ENCODE measurements at places on chromosomes 12 and 14.
A peak's percentile ranks its signal among the peaks of the same experiment; 100 is the strongest.

- H3K27ac ChIP-seq: no peak overlapping the region
- DNase-seq: peak; percentile 9
- H3K27me3 ChIP-seq: peaks cover 15% of the 10 kb centered on the region
- no peaks in the 10 kb centered on the region for H3K36me3 ChIP-seq
Observed at GRCh38 chr12:131860472-131861260, 32.5 kb downstream of the MMP17 start.

- H3K27ac ChIP-seq: no peak overlapping the region
- no peaks in the 10 kb centered on the region for H3K27me3 ChIP-seq
- DNase-seq: no peak
- no peaks in the 10 kb centered on the region for H3K4me1 ChIP-seq
- H3K36me3 ChIP-seq: no peaks in the 10 kb centered on the region
- H3K4me3 ChIP-seq: no peak overlapping the region
Observed at GRCh38 chr14:58060077-58060476, 91.9 kb downstream of the ARMH4 start.

GRCh38 chr14:87351007-87351406 is 642.0 kb downstream of the GALC start:
- no peaks in the 10 kb centered on the region for H3K27me3 ChIP-seq
- no peaks in the 10 kb centered on the region for H3K36me3 ChIP-seq
- DNase-seq: no peak
- no peak overlapping the region for H3K27ac ChIP-seq
- no peak overlapping the region for H3K4me3 ChIP-seq

DNA sequence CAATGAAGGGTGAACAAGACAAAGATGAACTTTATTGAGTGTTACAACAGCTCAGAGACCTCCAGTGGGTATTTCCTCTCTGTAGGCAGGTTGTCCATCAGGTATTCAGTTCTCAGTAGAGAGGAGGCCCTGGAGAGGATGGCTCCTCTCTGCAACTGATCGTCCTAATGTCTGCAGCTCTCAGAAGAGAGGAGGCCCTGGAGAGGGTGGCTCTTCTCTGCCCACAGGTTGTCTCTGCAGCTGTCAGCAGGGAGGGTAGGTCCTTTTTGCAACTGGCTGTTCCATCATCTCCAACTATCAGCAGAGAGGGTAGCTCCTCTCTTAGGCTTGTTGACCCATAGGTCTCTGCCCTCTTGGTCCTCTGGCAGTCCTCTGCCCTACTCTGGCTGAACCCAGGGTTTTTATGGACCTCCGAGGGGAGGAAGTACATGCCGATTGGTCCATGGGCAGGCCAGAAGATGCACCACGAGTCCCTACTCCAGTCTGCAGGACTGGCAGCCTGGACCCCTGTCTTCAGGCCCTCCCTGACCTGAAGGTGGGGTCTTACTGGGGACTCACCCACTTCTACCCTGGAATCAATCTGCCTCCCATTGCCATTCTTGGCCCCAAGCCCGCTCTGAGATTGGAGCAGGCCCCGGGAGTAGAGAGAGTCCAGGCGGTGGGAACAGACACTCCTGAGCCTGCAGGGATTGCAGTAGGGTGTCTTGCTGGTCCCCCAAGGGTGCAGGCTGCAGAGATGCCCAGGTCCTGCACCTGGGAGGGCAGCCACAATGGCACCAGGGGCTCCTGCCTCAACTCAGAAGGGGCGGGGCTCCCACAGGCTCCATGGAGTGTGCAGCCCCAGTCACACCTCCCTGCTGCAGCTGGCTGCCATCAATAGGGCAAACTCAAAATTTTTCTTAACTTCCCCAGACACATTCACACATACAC is 2.3 kb downstream of the TMEM116 start:
- peaks cover 10% of the 10 kb centered on the region for H3K36me3 ChIP-seq
- H3K4me3 ChIP-seq: no peak overlapping the region
- peaks cover 18% of the 10 kb centered on the region for H3K4me1 ChIP-seq
- DNase-seq: no peak
- no peak overlapping the region for H3K27ac ChIP-seq
- no peaks in the 10 kb centered on the region for H3K27me3 ChIP-seq

- H3K27ac ChIP-seq: no peak overlapping the region
- no peaks in the 10 kb centered on the region for H3K36me3 ChIP-seq
- H3K27me3 ChIP-seq: peaks cover 11% of the 10 kb centered on the region
- H3K4me1 ChIP-seq: peaks cover 11% of the 10 kb centered on the region
Observed at GRCh38 chr14:104820669-104821228, 19.8 kb downstream of the ZBTB42 start.

- H3K36me3 ChIP-seq: no peaks in the 10 kb centered on the region
- no peaks in the 10 kb centered on the region for H3K4me1 ChIP-seq
- H3K4me3 ChIP-seq: no peak overlapping the region
- no peak for DNase-seq
- no peak overlapping the region for H3K27ac ChIP-seq
Observed at GRCh38 chr12:115932066-115932465, 345.4 kb downstream of the MED13L start.

- no peak overlapping the region for H3K4me3 ChIP-seq
- H3K36me3 ChIP-seq: no peaks in the 10 kb centered on the region
- no peak overlapping the region for H3K27ac ChIP-seq
- H3K27me3 ChIP-seq: no peaks in the 10 kb centered on the region
Observed at GRCh38 chr12:56785141-56785865, 22.2 kb downstream of the HSD17B6 start.

DNA sequence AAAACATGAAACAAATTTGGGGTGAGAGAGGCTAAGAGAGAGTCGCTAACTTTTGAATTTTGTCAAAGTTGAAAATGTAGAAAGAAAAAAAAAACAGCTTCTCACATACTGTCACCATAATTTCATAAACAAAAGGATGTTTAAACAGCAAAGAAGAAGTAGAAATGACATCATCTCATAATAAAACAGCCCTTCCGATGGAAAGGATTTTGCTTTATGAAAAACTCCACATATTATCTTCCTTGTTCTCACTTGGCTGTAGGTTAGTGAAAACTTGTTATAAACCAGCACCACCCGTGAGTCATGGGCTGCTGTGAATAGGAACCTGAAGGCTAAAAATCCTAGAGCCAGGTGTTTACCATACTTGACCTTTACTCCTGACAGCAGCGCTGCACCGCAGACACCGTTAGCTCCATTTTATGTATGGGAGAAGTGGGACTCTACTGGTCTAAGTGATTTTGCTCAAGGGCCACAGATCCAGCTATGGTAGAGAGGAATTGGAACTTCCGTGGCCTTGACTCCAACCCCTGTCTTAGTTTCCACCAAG is 63.0 kb upstream of the VRK1 start:
- no peak overlapping the region for H3K27ac ChIP-seq
- peak; percentile 15 for DNase-seq
- peaks cover 14% of the 10 kb centered on the region for H3K27me3 ChIP-seq
- H3K4me1 ChIP-seq: no peaks in the 10 kb centered on the region
- no peaks in the 10 kb centered on the region for H3K36me3 ChIP-seq

DNA sequence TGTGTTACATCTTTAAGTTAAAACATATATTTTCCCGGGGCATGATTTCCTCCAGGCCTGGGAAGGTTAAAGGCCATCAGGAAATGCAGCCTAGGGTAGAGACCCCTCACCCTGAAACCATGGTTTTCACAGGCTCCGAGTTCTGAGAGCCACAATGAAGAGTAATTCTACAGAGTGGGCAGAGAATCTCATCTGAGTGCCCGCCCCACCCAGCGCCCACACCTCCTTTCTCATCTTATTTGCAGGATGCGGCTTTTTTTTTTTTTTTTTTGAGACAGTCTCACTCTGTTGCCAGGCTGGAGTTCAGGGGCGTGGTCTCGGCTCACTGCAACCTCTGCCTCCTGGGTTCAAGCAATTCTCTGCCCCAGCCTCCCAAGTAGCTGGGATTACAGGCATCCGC is 170.7 kb downstream of the FOXN3 start:
- H3K36me3 ChIP-seq: no peaks in the 10 kb centered on the region
- H3K27me3 ChIP-seq: no peaks in the 10 kb centered on the region
- no peak overlapping the region for H3K4me3 ChIP-seq

GRCh38 chr12:106879612-106880011 is 76.1 kb upstream of the TMEM263 start:
- H3K4me3 ChIP-seq: no peak overlapping the region
- H3K4me1 ChIP-seq: no peaks in the 10 kb centered on the region
- peaks cover 4% of the 10 kb centered on the region for H3K36me3 ChIP-seq
- H3K27ac ChIP-seq: no peak overlapping the region
- DNase-seq: no peak
- H3K27me3 ChIP-seq: no peaks in the 10 kb centered on the region

GRCh38 chr14:24674204-24674970 is 40.4 kb upstream of the GZMB start:
- H3K36me3 ChIP-seq: no peaks in the 10 kb centered on the region
- DNase-seq: no peak
- H3K4me1 ChIP-seq: no peaks in the 10 kb centered on the region
- H3K27ac ChIP-seq: no peak overlapping the region
- H3K27me3 ChIP-seq: no peaks in the 10 kb centered on the region
- no peak overlapping the region for H3K4me3 ChIP-seq

GRCh38 chr12:89247967-89248366 is 104.3 kb downstream of the DUSP6 start:
- no peaks in the 10 kb centered on the region for H3K27me3 ChIP-seq
- no peak overlapping the region for H3K27ac ChIP-seq
- H3K4me3 ChIP-seq: no peak overlapping the region
- H3K36me3 ChIP-seq: no peaks in the 10 kb centered on the region

- DNase-seq: no peak
- H3K27ac ChIP-seq: no peak overlapping the region
- no peaks in the 10 kb centered on the region for H3K4me1 ChIP-seq
Observed at GRCh38 chr12:68641138-68641537, 30.4 kb downstream of the RAP1B start.

GRCh38 chr12:105259226-105259625 is 23.3 kb upstream of the APPL2 start:
- no peaks in the 10 kb centered on the region for H3K4me1 ChIP-seq
- H3K27me3 ChIP-seq: peaks cover 4% of the 10 kb centered on the region
- H3K27ac ChIP-seq: no peak overlapping the region
- H3K36me3 ChIP-seq: no peaks in the 10 kb centered on the region

DNA sequence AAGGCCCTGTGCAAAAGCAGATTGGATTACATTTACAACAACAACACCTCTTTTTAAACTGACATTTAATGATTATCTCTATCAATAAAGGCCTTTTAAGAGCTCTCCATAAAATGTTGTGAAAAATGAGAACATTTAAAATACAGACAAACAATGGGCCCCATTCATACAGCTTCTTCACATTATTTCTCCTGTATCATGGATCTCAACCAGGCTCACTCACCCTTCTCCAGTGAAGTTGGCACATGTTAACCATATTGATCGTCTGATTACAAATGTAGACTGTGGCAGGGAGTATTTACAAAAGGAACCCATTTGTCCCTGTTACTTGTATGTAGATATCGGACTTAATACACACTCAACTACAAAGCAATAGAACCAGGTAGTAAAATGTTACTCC is 220.2 kb upstream of the BTG1 start:
- H3K4me1 ChIP-seq: peaks cover 6% of the 10 kb centered on the region
- H3K4me3 ChIP-seq: no peak overlapping the region
- no peak for DNase-seq
- no peaks in the 10 kb centered on the region for H3K36me3 ChIP-seq
- H3K27me3 ChIP-seq: no peaks in the 10 kb centered on the region

DNA sequence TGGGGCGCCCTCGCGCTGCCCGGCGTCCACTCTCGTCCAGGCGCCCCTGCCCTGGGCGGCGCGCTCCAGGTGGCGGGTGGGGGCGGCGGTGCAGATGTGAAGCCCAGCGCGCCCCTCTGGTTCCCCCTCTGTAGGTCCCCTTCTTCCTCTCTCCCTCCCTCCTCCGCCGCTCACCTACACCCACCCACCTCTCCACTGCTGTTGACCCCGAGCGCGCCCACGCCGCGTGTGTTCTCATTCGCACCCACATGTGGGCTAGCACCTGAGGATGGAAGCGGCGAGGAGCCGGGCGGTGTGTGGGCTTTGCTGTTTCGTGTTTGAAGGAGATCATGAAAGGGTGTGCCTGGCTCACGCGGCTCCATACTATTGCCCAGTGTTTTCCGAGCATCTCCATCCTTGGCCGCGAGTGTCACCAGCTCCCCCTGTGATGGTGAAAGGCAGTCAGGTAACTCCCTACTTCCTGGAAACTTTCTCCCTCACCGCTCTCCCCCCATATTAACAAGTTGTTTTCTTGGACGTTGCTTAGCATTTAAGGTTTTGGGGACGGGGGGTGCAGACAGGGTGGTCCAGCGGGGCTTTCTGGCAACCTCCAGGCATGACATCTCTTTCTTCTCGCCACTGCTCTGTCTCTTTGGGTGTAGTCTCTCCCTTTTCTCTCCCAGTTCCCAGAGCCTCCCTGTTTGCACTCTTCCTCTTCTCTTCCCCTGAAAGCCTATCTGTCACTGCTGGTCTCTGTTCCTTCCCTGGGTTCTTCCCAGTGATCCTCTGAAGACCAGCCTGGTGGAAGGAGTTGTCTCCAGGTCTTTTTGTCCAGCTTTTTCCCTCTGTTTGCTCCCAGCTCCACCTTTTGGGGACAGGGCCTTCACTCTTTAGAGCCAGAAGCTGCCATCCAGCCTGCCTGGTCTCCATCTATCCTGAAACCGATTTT is 1.6 kb downstream of the CACNA1C start:
- peaks cover 4% of the 10 kb centered on the region for H3K4me1 ChIP-seq
- H3K27ac ChIP-seq: peak overlapping the region; percentile 9
- DNase-seq: peak; percentile 39

GRCh38 chr12:91113621-91114020 is 2.3 kb upstream of the LUM start:
- H3K27ac ChIP-seq: no peak overlapping the region
- no peaks in the 10 kb centered on the region for H3K27me3 ChIP-seq
- no peak overlapping the region for H3K4me3 ChIP-seq
- DNase-seq: no peak
- no peaks in the 10 kb centered on the region for H3K4me1 ChIP-seq
- H3K36me3 ChIP-seq: no peaks in the 10 kb centered on the region

DNA sequence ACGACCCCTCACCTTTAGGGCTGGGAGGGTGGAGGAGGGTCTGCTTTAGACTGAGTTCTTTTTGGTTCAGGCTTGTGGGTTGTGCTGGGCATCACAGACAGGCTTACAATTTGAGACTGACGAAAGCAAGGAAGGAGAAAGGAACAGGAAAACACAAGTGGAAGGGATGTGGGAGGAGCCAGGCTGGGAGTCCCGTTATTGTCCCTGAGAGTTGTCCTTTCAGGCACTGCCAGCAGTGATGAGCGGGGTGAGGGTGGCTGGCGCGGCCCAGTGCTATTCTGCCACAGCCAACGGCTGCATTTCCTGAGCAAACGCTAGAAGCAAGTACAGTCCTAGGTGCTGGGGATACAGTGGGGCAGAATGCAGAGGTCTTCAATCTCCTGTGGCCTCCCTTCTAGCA is 29.2 kb upstream of the TSPAN9 start:
- no peaks in the 10 kb centered on the region for H3K27me3 ChIP-seq
- no peak overlapping the region for H3K27ac ChIP-seq
- H3K4me1 ChIP-seq: no peaks in the 10 kb centered on the region
- no peaks in the 10 kb centered on the region for H3K36me3 ChIP-seq
- no peak overlapping the region for H3K4me3 ChIP-seq
